ENCODE measurements at places on chromosomes 6 and 20. TPM values are rescaled to one million over a fixed set of nuclear protein-coding genes. Genes with fewer than 3 reads are reported as not detected.

Gene ZSCAN31
- 64.0 TPM for total RNA-seq

Gene HLA-DMA
- total RNA-seq: 18.3 TPM

Gene PI16
- 1.9 TPM for total RNA-seq

Gene NHLRC1
- total RNA-seq: 0.90 TPM

Gene CD24
- total RNA-seq: 93.4 TPM
